ENCODE measurements at places on chromosomes 2 and 18.

- DNase-seq, result no peak
Observed at GRCh38 chr2:119441376-119442225, 9.9 kb downstream of the TMEM37 start.

- DNase-seq, result no peak
Observed at GRCh38 chr2:140975237-140975636, 1155.6 kb downstream of the LRP1B start.

- DNase-seq, result no peak
Observed at GRCh38 chr18:2197946-2198345, 373.4 kb downstream of the METTL4 start.

DNA sequence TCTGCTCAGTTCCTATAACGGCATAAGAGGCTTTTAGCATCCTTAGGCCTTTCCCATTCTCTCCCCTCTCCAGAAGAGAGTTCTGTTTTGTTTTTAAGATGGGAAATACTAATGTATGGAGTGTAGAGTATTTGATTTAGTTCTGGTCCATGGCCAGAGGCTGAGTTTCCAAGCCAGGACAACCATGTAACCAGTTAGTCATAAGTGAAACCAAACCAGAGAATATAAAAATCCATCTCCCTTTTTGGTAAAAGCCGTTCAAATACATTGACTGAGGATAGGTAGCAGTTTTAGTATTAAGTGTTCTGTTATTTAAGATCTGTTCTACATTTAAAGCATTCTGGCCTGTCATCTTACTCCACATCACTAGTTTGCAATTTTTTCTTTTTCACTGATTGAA is 3.1 kb downstream of the PSMD1 start:
- DNase-seq, result no peak

- DNase-seq, result no peak
Observed at GRCh38 chr2:182798736-182799135, 67.7 kb downstream of the FRZB start.

DNA sequence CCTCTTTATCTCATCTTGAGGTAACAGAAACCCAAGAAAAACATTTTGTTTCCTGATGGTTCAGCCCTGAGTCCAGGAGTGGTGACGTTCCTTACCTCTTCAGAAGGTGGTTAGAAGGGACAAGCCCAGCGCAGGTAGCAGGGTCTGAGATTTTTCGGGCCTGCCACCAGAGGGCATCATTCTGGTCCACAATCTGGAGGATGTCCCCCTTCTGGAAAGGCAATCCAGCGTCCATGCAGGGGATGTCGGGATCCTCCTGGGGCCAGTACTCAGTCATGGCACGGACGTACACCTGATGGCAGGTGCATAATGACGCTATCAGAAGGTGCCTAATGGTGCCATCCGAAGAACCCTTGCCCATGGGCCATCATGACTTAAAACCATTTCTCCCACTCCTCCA is 17.7 kb downstream of the MPP4 start:
- no peak for DNase-seq

- no peak for DNase-seq
Observed at GRCh38 chr2:177574356-177574755, 181.8 kb downstream of the AGPS start.

GRCh38 chr18:76881744-76882143 is 59.4 kb downstream of the ZNF236 start:
- DNase-seq, result no peak

DNA sequence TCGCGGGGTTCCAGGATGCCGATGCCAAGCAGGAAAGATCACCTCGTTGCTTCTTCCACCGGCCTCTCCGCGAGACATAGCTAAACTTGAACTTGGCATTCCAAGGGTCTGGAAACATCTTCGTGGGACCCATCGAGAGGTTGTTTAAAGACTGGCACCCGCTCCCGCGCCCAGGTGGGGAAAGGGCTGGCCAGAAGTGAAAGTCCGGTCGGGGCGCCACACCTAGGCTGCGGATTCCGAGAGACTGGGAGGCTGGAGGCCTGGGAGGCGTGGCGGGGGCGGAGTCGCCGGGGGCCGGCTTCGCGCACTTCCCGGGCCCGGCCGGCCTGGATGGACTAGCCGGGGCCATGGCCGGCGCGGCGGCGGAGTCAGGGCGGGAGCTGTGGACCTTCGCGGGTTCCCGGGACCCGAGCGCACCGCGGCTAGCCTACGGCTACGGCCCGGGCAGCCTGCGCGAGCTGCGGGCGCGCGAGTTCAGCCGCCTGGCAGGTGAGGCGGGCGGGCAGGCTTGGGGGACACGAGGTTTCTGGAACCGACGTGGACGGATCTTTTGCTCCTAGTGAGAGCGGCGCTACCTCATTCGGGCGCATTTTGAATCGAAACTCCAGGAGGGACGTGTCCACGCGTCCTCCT is at the start of gene MOCOS:
Gene MOCOS (plus strand): TSS at position 305 of the 633 bp plus-strand sequence. CDS start 43 bp downstream, at position 348.
- DNase-seq, result peak; percentile 30

- DNase-seq, result no peak
Observed at GRCh38 chr2:148599109-148599991, 45.2 kb upstream of the EPC2 start.

DNA sequence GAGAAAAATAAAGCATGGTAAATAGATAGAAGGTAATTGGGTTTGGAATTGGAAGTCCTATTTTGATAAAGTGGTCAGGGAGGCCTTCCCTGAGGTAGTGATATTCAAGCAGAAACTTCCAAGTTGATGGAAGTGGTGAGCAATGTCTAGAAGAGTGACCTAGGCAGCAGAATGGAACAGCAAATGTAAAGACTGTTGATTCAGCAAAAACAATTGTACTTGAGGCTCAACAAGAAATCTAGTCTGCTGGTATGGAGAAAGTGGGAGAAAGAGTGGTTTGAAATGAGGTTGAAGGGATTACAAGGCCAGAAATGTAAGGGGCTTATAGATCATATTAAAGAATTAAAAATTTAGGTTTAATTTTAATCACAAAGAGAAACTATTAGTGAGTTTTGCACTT is 181.3 kb downstream of the MBD5 start:
- no peak for DNase-seq

GRCh38 chr2:48607307-48608014 is 10.2 kb upstream of the GTF2A1L start:
- no peak for DNase-seq

DNA sequence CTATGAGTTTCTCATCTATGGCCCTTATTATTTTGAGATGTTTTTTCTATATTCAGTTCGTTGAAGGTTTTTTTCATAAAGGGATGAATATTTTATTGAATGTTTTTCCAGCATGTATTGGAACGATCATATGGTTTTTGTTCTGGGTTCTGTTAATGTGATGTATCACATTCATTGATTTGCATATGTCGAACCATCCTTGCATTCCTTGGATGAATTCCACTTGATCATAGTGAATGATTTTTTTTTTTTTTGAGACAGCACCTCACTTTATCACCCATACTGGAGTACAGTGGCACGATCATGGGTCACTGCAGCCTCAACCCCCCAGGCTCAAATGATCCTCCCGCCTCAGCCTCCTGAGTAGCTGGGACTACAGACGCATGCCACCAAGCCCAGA is 5.5 kb upstream of the NEMP2 start:
- DNase-seq, result no peak

DNA sequence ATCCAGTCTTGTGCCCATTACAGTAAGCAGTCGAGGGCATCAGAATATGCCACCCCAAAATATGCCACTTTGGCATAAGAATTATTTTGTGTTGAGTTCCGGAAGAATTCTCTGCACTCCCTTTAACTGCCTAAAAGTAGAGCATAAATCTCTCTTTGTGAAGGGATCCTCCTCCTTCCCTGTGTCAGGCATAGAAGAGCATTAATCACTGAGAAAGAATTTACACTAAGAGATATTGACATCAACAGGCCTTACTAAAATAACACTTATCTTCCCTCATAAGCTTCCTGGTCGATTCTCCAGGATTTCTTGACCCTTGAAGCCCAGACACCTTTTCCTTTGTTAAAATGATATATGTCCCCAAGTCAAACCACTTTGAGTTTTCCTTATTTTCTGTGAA is 27.6 kb upstream of the KYNU start:
- DNase-seq, result no peak

Data from CD4-positive, alpha-beta T cell treated with Interleukin-10 for 1 hour (primary cell).